COR-L47 (cell line): ENCODE measurements at places on chromosomes 3 and 15.
A peak's percentile ranks its signal among the peaks of the same experiment; 100 is the strongest.

- no peak for DNase-seq
Measured at GRCh38 chr15:72372361-72372760, 3.5 kb downstream of the HEXA start.

DNA sequence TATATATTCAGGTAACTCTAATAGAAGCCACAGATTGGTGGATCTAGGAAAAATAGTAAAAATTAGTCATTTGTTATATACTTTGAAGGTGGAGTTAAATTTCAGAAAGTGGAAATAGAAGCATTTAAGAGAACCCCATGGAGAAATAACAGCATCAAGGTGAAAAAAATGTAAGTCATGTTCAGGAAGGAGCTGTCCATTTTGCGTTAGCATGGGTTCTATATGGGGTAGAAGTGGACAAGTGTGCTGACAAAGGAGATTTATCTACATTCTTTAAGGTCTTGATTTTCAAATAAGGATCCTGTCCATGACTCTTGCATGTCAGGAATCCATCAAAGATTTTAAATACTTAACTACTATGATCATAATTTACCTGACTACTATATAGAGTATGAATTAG is 50.2 kb upstream of the ROBO1 start:
- no peak for DNase-seq

- DNase-seq = no peak
Measured at GRCh38 chr3:182755712-182756111, 37.6 kb upstream of the ATP11B start.

- DNase-seq = no peak
Measured at GRCh38 chr15:43104426-43104825, 1.4 kb downstream of the UBR1 start.

GRCh38 chr15:69991551-69991980 is 106.2 kb downstream of the TLE3 start:
- no peak for DNase-seq

DNA sequence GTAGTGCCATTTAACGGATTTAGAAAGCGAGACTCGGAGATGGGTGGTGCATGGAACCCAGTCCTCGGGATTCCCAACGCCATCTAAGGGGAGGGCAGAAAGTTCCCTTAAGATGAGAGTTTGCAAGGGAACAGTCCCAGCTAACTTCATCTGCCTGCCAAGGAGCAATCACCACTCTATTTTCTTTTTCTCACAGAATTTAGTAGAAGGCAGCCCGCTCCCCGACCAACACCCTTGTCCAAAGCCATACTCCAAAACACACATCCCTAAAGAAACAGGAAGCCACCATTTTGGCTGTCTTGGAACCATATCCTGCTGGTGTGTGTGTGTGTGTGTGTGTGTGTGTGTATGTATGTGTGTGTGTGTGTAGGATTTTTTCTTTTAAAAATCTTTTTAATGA is 7.1 kb upstream of the FGD5 start:
- no peak for DNase-seq

DNA sequence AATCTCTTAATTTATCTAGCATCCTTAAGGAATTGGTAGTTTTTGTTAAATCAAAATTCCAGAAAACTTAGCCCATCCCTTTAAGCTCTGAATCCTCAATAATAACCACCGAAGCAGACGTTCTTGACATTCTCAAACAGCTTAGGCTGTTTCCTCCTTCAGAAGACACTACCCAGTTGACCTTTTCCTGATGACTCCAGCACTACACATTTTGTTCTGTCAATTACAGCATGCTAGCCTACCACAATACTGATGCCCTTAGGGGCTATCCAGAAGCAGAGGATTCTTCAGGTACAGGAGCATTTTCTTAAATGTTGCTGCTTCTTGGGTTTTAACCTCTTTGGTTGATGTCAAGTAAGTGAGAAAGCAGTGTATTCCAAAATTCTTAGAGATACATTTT is 33.4 kb downstream of the ETV5 start:
- no peak for DNase-seq

- DNase-seq = no peak
Measured at GRCh38 chr15:33678602-33679001, 289.7 kb upstream of the CHRM5 start.

GRCh38 chr3:57464011-57464410 is 80.1 kb downstream of the DNAH12 start:
- DNase-seq = no peak

DNA sequence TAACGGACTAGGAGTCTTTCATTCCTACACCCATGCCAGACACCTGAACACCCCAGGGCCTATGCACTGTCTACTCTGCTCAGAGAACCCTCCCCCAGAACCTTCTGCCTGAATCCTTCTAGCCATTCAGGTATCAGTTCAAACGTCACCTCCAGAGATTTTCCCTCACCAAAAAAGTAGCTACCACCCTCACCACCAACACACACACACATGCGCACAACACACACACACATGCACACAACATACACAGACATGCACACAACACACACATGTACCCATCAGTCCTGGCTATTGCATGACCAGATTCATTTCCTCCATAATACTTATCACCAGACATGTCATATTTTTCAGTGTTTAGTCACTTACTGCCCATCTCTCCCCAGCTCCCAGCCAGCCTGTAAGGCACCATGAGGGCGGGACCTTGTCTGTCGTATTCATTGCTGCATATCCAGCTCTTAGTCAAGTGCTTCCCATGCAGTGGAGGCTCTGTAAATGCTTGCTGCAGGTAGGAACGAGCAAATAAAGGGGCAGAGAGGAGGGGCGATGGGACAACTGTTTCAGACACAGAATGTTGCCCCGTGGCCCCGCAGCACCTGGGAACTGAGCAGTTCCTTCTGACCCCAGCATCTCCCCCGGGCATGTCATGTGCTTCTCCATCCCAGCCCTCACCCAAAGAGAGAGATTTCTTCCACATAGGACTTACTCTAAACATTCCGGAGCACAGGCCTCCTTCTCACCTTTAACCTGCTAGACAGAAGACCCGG is 29.2 kb downstream of the XXYLT1 start:
- DNase-seq = no peak

DNA sequence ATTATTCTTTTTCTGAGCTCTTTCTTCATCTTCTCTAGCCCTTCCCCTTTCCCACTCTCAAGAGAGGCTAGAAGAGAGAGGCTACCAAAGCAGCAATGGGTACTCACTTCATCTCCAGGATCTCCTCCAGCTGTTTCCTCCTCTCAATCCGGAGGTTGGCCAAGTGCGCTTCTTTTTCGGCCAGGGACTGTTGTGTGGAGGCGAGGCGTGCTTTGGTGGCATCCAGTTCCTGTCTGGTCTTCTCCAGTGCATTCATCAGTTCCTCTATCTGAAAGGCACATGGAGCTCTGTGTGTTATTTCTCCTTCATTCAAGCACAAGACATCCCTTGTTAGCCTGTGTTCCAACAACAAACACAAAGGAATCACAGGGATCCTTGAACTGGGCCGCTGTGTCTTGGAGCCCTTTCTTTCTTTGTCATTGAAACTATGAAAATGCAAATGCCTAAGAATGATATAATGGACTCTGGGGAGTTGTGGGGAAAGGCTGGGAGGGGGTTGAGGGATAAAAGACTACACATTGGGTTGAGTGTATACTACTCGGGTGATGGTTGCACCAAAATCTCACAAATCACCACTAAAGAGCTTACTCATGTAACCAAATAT is 401.3 kb upstream of the WNT5A start:
- DNase-seq = no peak

DNA sequence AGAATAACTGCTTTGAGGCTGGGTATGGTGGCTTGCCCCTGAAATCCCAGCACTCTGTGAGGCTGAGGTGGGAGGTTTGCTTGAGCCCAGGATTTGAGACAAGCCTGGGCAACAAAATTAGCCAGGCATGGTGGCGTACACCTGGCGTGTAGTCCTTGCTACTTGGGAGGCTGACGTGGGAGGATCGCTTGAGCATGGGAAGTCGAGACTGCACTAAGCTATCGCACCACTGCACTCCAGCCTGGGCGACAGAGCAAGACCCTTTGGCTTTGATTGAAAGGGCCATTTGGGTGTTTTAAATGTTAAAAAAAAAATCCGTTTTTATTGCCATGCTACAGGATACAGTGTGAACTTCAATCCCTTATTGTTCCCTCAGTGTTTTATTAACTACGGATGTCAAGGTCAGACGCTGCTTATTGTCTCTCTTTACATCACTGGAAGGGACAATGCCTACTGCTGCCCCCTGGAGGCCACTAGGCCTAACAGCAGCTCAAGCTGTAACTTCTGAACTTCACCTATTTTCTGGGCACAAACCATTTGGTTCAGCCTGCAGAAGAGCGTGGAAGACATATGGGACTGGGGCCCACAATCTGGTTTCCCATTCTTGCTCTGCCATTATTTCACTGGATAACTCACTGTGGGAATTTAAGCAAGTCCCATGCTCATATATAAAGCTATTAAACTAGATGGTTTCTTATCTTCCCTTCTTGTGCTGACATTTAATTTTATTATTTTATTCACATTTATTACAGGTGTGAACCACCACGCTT is 15.3 kb upstream of the IREB2 start:
- DNase-seq = no peak

DNA sequence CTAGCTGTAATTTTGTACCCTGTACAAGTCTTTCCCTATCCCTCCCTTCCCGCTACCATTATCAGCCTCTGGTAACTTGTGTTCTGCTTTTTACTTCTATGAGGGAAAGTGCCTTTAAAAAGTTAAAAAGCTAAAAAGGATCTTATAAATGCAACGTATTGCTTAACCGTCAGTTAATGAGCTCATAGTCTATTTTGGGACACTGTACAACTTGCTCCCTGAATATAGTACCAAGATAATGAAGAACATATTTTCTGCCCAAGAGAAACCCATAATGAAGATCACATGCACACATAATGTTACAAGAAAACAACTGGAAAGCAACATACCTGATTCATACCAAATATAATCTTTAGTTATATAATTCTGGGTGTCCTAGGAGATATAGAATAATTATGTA is 22.6 kb downstream of the ZIC1 start:
- DNase-seq = no peak

DNA sequence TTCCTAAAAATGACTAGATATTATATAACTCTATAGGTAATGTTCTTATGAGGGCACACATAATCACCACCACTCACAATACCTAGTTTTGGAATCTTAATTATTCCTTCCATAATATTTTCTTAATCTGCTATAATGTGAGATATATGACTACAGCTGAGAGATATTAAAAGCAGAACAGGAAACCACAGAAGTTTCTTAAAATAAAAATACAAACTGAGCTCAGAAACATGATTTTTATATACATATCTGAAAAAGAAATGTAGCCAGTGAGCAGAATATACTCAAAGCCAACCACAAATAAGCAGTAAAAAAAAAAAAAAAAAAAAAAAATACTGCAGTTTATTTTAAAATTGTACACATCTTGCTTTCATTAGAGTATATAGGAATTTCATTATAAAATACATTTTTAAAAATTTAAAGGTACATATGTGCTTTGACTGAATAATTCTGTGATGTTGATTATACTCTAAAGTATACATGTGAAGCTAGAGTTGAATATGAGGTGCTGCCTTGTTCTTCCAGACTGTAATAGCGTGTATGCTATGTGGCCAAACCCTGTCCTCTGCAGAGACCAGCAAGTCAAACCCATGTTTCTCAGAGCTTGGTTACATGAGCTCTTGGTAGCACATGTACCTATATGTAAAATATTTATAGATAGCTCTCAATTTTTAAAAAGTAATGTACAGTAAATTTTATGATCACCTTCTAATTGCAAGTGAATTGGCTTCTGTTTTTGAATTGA is 175.0 kb downstream of the UBE2E2 start:
- DNase-seq = no peak

- DNase-seq = peak; percentile 68
Measured at GRCh38 chr15:40859206-40859851, 14.7 kb downstream of the RHOV start.

- DNase-seq = no peak
Measured at GRCh38 chr3:16460273-16460672, 53.2 kb downstream of the RFTN1 start.

DNA sequence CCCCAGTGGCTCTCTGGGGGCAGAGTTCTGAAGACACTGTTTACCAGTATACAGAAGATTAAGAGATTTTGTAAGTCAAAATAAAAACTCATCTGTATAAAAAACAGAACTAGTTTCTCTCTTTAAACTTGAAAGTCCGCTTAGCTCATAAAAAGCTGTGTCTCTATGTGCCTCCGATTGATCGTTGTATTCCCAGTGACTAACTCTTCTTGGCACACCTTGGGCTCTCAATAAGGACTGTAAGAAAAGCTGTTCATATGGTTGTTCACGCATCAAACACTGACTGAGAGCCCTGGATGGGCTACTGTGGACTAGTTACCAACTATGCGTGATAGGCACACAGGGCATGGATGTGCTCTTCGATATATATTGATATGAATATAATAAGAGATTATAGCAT is 107.9 kb downstream of the P3H2 start:
- DNase-seq = no peak

GRCh38 chr3:59695860-59696259 is 646.0 kb upstream of the CFAP20DC start:
- DNase-seq = no peak

DNA sequence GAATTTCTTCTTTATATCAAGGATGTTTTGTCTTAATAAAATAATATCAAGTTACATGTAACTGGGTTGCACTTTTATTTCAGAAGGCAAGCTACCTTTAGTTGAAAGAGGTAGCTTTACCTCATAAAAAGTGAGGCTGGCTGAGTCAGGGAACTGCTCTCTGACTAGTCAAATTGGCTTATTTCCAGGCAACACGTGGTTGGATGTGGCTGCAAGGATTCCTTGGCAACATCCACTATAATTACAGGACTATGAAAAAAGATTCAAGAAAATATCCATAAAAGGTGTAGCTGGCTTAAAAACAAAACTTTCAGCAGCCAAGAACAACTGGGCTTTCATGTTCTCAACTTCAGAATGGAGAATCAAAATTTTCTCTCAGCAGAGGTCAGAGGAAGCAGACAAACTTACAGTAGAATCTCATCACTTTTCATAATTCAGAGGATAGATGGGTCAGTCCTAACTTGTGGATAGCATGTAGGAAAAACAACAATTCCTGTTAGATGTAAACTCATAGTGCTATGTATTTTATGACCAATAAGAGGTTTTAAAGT is 779.1 kb downstream of the MECOM start:
- peak; percentile 87 for DNase-seq

DNA sequence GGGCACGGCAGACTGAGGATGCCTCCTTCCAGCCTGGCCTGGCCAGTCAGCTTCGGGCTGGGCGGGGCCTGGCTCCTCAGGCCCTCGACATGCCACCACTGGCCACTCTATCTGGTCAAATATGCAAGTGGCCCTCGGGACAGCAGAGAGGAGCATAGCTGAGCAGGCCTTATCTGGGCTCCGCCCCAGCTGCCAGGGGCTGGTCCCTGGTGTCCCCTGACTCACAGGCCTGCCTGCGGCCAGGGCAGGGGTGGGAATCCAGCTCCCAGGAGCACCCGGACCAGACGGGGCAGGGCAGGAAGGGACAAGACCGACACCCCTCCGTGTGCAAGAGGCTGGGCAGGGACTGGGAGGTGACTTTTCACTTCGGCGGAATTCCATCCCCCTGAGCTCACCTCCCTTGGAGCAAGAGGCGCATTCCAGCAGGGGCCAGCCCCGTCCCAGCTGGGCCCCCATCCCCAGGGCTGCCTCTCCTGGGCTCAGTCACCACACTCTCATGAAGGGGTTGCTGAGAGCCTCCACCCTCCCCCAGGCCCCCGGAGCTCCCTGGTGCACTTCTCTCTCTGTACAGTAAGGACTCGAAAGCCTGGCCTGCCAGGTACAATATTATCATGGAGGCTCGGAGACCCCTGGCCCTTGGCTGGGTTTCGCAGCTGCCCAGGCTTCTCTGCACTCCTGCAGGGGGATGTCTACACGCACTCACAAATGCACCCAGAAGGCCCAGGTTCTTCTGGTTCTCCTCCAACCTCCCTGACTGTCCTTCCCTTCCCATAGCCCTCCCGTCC is 29.5 kb downstream of the WNT7A start:
- DNase-seq = no peak

- peak; percentile 21 for DNase-seq
Measured at GRCh38 chr3:121152573-121152972, 244.6 kb downstream of the STXBP5L start.
